ENCODE measurements at places on chromosomes 7 and 10. TPM values are rescaled to one million over a fixed set of nuclear protein-coding genes. Genes with fewer than 3 reads are reported as not detected.

HTR5A gene
- 0.16 TPM for total RNA-seq

ZNF277 gene
- 20.3 TPM for total RNA-seq

GRCh38 chr7:156935250-156935649 lies 14.3 kb upstream of the NOM1 start:
- no peak for DNase-seq

GRCh38 chr10:103797857-103798256 lies 57.5 kb downstream of the SH3PXD2A start:
- DNase-seq = no peak

GRCh38 chr7:141686670-141687069 lies 15.3 kb downstream of the DENND11 start:
- no peak for DNase-seq

- DNase-seq = no peak
Measured at GRCh38 chr7:111518264-111518663, 44.0 kb downstream of the IMMP2L start.

DNA sequence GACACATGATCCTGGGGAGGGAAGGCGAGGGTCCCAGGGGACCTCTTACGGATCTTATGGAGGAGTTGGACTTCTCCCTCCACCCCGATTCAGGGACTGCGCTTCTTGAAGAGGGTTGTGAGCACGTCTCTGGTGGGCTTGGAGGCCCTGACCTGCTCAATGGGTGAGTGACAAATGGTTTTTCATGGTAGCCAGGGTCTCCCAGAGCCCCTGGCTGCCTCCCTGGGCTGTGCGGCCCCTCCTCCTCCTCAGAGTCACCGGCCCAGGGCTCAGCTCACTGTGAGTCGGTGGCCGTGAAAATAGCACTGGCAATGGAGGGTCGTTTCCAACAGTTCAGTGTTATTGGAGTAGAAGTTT lies 26.6 kb downstream of the INPP5A start:
- DNase-seq = no peak

DNA sequence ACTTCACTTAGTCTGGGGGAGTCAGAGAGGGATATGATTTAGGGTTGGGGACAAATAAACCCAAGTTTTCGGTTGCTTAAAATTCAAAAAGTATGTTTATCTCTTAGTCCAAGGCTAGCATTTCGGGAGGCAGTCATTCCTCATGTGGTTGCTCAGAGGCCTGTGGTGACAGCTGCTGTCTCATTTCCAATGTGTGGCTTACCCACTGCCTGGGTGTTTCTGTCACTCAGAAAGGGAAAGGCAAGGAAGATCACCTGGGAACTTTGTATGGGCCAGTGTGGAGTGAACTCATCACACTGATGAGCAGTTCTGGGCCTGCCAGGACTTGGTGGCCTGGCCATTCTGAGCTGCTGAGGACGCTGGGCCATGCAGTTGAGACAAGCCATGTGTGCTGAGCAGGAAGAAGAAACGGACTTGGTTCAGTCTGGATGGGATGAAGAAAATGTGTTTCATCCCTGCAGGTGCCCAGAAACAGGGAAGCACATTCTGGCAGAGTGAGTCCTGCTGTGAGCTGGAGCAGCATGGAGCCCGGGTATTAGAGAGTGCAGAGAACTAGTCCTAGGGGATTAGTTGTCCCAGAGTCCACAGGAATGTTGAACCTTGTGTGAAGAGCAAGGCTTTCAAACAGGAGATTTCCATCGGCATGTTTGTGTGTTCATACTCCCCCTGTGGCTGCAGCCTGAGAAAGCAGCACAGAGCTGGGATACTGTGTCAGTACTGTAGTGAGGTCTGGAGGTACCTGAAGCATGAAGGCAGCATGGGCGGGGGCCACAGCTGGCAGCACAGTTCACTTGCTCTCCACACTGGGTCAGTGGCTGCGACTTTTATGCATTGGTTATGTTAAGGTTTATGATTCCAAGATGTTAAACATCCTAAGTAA lies 211.1 kb upstream of the IGFBP3 start:
- DNase-seq = peak; percentile 81
